ENCODE measurements at places on chromosomes 7 and 10.

- DNase-seq = no peak
Observed at GRCh38 chr10:106378251-106378650, 786.3 kb downstream of the SORCS1 start.

- DNase-seq = no peak
Observed at GRCh38 chr10:58838561-58839208, 326.0 kb downstream of the BICC1 start.

GRCh38 chr7:116273283-116273917 lies 63.1 kb downstream of the TES start:
- no peak for DNase-seq

GRCh38 chr10:79079054-79079397 lies 10.3 kb downstream of the ZMIZ1 start:
- DNase-seq = no peak

- no peak for DNase-seq
Observed at GRCh38 chr7:135285547-135286233, 52.1 kb downstream of the STRA8 start.

- no peak for DNase-seq
Observed at GRCh38 chr7:51262796-51263531, 53.6 kb downstream of the COBL start.

GRCh38 chr7:81688622-81689411 lies 81.0 kb downstream of the HGF start:
- DNase-seq = no peak

GRCh38 chr7:23418046-23418445 lies 52.2 kb downstream of the IGF2BP3 start:
- DNase-seq = no peak

GRCh38 chr10:111233439-111233838 lies 156.6 kb downstream of the ADRA2A start:
- no peak for DNase-seq

DNA sequence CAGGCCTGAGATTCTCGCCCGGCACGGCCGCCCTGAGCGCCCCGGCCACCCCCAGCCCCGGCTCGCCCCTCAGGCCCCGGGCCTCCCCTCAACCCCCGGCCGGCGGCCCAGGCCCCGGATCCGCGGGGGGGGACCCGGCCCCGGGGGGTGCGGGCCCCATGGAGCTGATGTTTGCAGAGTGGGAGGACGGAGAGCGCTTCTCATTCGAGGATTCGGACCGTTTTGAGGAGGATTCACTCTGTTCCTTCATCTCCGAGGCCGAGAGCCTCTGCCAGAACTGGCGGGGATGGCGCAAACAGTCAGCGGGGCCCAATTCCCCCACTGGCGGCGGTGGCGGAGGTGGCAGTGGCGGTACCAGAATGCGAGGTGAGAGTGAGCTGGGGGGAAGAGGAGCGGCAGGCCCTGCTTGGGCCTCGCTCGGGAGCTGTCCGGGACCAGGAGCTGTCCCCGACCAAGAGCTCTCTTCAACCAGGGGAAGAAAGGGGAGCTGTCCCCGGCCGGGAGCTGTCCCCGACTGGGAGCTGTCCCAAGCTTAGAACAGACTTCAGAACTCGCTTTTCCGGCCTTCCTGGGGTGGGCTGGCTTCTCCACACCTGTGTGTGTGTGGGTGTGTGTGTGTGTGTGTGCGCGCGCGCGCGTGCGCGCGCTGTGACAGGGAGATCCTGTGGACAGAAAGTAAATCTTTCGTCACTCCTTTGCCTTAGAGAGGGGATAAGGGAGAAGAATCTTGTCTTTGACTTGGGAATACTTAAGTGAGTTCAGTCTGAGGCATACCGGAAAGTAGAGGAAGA lies 510 bp downstream of the ZSWIM8 start:
- no peak for DNase-seq

DNA sequence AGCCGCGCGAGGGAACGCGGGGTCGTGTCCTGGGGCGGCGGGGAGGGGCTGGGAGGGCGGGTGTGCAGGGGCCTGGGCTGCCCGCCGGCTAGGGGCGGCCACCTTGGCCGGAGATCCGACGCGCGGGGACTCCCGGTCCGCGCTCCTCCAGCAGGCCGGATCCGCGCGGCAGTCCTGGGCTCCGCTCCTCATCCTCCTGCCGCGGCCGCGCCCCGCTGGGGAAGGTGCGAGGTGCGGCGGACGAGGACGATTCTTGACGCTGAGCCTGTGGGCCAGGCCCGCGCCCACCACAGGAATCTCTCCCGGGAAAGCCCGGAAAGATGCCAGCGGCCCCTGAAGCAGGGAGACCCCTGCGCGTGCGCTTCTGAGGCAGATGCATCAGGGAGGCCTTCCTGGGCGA lies 6.6 kb upstream of the OGDHL start:
- no peak for DNase-seq

GRCh38 chr7:3738964-3739363 lies 437.9 kb downstream of the SDK1 start:
- no peak for DNase-seq

- no peak for DNase-seq
Observed at GRCh38 chr10:6909905-6910560, 330.0 kb upstream of the PRKCQ start.

DNA sequence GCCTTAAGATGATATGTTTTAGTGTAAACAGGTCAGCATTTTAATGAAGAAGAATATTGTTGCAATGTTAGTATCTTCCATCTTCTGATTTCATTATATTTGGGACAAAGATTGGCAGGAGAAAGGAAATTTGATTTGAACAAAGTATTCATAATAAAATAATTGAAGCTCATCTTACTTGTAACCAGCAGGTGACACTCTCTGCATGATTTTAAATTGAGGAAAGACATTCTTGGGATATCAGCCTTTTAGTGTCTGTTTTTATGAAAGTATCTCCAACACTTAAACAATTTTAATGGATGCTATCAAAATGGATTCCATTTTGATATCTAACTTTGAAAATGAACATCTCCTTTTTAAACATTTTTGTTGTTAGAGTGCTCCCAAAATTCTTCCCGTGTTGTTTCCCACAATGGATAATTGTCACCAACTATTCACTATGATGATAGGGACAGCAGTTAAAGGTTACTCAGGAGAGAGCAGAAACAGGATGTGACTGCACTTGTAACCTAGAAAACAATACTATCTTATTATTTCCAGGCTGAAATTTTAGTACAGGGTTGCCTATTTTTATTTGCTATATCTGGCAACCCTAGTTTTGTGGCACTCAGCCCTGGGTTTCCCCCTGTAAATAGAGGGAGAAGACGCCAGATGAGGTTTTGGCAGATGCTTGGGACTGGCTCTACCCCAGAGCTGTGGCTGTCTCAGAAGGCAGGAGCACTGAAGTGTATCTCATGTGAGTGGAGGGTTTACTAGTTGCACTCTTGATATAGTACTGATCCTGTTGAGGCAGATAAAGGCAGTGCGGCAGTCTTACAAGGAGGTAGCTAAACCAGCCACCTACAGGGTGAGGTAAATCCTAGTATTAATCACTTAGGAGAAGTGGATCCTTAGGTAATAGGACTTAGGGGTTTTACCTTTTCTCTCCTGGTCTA lies 31.0 kb upstream of the ABCB4 start:
- DNase-seq = no peak

GRCh38 chr10:30386801-30387588 lies 37.9 kb upstream of the MTPAP start:
- DNase-seq = no peak

DNA sequence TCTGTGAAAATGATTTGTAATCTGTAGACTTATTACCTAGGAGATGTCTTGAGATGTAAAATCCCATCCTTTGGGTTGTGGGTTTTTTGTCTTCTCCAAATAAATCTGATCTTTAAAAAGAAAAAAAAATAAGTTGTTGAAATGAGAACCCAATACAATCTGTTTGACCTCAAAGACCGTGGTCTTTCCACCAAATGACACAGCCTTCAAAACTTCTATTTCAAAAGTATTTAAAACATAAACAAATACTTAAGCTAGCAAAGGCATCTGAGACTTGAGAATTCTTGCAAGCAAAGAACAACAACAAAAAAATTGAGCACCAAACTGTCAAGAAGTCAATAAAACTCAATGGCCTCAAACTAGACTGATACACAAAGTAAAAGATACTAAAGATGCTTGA lies 67.9 kb upstream of the HECW1 start:
- DNase-seq = no peak

DNA sequence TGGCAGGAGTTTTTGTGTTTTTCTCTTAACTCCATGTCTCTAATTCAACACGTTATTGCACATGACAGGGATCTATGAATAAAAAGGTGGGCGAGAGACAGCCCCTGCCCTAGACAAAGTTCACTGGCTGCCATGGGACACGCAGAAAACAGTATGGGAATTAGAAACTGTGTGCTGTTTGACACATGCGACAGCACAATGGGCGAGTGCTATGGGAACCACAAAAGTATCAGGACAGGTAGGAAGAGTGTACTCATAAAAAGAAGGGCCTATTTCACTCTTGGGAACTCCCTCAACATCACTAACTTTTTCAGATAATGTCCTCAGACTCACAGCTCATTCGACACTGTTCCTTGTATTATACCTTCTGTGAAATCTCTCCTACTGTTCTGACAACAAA lies 45.7 kb downstream of the MINDY3 start:
- no peak for DNase-seq
